ENCODE measurements at places on chromosomes 5 and 9. TPM values are rescaled to one million over a fixed set of nuclear protein-coding genes. Genes with fewer than 3 reads are reported as not detected.

DNA sequence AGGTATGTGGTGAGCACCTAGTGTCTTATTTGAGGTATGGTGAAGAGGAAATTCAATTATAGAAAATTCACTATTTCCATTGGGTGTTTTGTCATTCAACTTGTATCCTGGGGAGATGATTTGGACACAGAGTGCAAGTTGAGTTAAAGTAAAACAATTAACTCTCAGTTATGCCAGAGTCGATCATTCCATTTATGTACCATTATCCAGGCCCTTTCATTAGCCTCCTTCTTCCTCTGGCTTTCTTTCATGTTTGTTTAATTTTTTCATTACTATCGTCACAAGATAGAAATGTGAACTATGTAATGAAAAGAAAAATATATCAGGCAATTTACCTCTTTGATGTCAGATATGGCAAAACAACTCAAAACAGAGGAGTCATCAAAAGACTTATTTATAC lies 1347.2 kb upstream of the NUDT12 start:
- DNase-seq = no peak

DNA sequence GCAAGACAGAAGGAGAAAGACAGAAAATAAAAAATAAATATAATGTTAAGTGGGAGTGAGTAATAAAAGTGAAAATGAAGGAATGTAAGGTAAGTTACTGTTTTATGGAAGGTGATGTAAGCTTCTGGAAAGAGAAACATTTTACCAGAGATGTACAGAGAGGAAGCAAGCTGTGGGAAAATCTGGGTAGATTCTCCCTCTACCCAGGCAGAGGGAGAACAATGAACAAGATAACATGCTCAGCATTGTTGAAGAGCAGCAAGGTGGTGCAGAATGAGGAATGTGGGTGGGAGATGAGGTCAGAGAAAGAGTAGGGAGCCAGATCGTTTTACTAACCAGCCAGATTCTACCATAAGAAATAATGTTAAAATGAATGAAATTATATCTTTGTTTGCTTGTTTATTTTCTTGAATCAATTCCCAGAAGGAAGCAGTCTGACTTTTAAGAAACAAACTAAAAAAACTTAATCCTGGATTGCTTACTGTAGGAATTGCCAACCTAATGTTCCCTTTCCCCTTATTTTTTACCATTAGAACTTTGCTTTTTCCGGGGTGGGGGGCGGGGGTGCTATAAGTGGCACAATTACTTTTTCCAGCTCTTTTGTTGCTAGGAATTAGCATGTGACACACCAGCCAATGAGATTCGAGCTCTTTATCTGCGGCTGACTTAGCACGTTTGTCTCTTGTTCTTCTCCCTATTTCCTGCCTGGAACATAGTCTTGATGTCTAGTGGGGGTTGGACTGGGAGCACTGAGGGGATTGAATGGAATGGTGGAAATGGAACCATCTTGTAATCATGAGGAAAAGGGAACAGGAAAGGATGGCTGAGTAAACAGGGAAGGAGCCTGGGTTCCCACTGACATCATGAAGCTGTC lies 356.7 kb downstream of the TMEM167A start:
- DNase-seq = no peak

DNA sequence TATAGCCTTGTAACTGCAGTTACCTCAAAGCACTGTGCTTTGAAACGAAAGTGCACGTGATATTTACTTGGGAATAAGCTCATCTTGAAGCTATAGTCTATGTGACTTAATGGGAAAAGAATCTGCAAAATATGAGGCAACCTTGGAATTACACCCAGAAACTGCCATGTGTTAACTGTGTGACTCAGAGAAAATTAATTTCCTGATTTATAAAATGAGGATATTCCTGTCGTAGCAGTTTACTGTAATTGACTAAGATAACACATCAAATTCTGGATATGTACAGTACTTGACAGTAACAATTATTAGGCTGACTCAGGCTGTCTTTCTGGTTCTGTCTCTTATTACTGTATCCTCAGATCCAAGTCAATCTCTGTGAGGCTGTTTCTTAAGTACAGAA lies 1079.9 kb upstream of the ACO1 start:
- DNase-seq = no peak

SPINK5 gene
- total RNA-seq = 0.23 TPM

- no peak for DNase-seq
Observed at GRCh38 chr5:132407970-132408369, 38.5 kb downstream of the SLC22A5 start.

GHR gene
- total RNA-seq = 11.4 TPM

- DNase-seq = no peak
Observed at GRCh38 chr5:42302186-42302585, 121.1 kb upstream of the GHR start.

GRCh38 chr9:126376311-126377175 lies 49.9 kb downstream of the MVB12B start:
- no peak for DNase-seq

DNA sequence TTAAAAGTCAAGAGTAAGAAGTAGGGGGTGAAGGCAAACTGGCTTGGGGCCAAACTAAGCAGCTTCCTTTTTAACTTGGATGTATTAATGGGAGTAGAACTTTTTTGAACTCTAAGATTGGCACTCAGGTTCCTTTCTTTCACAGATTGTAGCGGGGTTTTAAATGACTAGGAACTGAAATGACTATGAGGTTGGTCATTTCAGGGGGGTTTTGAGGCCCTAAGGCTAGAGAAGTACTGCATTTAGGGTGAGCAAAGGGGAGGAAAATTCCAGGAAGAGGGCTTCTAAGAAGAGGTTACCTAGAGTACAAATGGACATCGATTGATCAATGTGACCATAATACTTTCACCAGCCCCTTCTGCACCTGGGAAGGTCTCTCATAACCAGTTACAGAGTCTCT lies 381.8 kb downstream of the MLLT3 start:
- DNase-seq = no peak

- DNase-seq = no peak
Observed at GRCh38 chr5:150052226-150052955, 34.0 kb downstream of the CSF1R start.

PCDHGA10 gene
- total RNA-seq = 5.7 TPM

- no peak for DNase-seq
Observed at GRCh38 chr9:109168170-109168569, 1.1 kb upstream of the FRRS1L start.

BSPRY gene
- total RNA-seq = 0.28 TPM

DNA sequence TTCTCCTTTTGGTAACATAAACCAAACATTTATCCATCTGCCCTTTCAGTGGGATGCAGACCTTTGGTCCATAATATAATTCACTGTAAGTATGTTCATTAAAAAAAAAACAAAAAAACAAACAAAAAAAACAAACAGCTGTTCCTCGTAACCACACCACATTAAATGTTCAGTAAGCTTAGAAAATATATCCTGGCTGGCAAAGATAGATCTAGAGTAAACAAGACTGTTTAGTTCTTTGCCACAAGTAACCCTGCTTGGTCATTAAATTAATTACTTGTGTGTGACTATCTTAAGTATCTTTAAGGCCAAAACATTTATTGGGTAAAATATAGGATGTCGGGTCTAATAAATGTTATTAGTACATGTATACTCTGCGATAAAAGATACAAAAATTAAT lies 1717.1 kb downstream of the EFNA5 start:
- no peak for DNase-seq

NIM1K gene
- total RNA-seq = 0.67 TPM
